Esophagus muscularis mucosa (tissue), 4 donors: ENCODE measurements at places on chromosomes 7 and 10. TPM values are rescaled to one million over a fixed set of nuclear protein-coding genes. Genes with fewer than 3 reads are reported as not detected.

The TMEM236 gene
- 0.78 TPM for total RNA-seq

DNA sequence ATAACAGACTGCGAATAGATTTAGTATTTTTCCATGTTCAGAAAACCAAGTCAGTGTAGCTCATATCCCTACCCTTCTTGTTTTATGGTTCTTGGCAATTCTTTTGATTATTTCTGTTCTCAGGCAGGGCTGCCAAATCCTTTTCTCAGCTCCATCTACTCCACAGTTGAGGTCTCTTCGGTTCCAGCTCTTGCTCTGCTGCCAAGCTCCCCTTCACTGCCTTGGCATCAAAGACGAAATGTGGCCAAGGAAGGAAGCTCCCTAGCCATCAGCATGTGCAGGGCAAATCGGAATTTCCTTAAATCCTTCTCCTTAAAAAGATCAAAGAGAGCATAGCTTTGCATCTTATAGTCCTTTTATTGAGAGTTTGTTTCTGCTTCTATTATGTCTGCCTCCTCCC, 116.4 kb upstream of the NOBOX start:
- H3K4me1 ChIP-seq: peaks cover 13% of the 10 kb centered on the region
- H3K27ac ChIP-seq: no peak overlapping the region
- no peaks in the 10 kb centered on the region for H3K36me3 ChIP-seq
- H3K4me3 ChIP-seq: no peak overlapping the region
- no peak for DNase-seq
- no peaks in the 10 kb centered on the region for H3K27me3 ChIP-seq

DNA sequence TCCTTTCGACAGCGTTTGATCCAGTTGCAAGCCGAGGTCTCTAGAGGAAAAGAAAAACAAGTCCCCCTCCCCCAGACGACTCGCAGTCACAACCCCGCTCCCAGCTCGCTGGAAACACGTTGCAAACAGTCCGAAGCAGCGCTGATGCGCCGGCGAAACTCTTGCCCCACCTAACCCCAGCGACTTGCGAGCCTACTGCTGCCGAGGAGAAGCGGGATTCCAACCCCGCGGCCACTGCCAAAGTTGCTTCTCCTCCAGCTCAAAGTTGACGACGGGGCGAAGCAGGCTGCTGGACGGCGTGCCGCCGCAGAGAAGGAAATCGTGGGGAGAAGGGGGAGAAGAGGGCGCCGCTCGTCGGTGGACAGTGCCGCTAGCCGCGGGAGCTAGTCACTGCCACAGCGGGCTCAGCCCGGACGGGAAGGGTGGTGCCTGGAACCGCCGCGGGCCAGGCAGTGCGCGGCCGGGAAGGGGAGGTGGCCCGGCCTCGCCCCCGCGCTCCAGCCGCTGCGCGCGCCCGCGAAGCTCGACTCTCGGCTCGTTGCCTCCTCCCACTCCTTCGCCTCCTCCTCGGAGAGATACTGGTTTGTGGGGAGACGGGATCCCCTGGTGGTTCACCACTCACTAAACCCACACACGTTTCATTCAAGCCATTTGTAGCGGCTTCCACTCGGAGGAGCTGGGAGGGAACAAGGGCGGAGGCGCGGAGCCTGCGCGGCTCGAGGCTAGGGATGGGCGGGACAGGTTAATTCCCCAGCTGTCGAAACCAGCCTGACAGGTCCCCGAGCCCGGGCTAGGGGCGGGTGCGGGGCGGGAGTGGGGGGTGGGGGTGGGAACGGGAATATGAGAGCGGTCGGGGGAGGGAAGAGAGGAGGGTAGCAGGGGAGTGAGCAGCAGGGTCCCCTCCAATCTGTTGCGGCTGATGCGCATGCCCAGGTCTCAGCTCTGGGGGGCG, at the start of gene GPR37:
Gene GPR37, minus strand, starts transcription at position 392 of the 952 bp plus-strand sequence. CDS start 816 bp downstream, outside the sequence.
- no peaks in the 10 kb centered on the region for H3K36me3 ChIP-seq
- H3K27ac ChIP-seq: peak within 1 kb of the TSS; percentile 81
- peak within 1 kb of the TSS; percentile 80 for H3K4me3 ChIP-seq
- no peak for DNase-seq
- no peaks in the 10 kb centered on the region for H3K27me3 ChIP-seq
- H3K4me1 ChIP-seq: peaks cover 29% of the 10 kb centered on the region

- peaks cover 11% of the 10 kb centered on the region for H3K36me3 ChIP-seq
- DNase-seq: no peak
- H3K4me1 ChIP-seq: no peaks in the 10 kb centered on the region
Observed at GRCh38 chr7:37016064-37016878, 292.0 kb upstream of the AOAH start.

The NCF1 gene
- total RNA-seq: 10.0 TPM

DNA sequence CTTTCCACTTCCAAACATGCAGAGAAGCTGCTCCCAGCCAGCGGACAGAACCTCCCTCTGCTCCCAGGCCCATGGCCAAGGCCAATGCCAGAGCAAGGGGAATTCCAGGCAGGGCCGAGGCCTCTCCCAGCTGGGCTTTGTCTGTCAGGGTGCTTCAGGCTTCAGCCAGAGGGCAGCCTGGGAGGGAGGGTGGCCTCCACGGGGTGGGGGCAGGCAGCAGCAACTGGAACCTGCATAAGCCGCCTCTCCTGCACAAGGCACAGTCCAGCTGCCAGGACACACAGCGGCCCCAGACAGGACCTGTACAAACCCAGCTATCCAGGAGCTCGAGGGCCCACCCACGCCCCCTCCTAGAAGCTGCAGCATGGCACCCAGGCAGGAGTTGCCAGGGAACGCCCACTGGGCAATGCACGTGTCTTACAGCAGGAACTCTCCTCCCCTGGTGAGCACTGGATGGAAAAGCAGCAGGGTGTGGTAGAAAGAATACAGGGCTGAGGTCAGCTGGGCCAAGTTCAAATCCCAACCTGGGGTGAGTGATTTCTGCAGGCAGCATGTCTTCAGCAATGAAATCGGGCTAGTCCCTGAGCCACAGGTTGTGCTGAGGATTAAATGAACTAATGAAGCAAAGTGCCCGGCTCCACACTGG, 7.6 kb downstream of the FAM53B start:
- H3K4me1 ChIP-seq: peaks cover 98% of the 10 kb centered on the region
- DNase-seq: peak; percentile 92
- H3K36me3 ChIP-seq: no peaks in the 10 kb centered on the region
- H3K4me3 ChIP-seq: no peak overlapping the region
- H3K27me3 ChIP-seq: no peaks in the 10 kb centered on the region
- peak overlapping the region; percentile 89 for H3K27ac ChIP-seq

DNA sequence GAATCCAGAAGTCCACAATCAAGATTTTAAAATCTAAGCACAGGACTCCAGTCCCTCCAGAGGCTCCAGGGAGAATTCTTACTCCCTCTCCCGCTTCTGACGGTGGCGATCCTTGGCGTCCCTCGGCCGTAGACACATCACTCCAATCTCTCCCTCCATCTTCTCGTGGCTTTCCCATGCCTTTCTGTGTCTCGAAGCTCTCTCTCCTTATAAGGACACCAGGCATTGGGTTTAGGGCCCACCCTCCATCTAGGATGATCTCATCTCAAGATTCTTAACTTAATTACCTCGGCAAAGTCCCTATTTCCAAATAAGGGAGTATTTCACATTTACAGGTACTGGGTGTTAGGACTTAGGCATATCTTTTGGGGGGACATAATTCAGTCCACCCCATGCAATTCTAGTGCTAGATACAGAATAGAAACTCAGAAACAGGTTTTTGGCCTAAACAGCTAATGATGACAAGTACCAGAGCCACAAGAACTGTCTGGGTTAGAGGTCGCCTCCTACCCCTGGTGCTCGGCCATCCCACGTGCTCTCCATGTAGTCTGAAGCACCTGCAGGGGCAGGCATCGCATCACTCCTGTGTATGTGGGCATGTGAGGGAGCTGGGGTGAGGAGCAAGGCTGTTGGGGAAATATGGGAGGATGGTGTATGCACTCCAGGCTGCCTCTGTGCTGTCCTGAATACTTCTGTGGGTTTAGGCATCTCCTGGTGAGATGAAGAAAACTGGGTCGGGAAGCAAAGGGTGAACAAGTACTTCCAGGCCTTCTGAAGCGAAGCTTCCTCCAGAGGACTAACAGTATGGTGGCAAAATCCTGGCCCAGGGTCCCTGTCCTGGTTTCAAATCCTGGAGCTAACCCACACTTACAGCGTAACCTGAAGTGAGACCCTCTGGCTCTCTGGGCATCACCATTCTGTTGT, 298.3 kb upstream of the ZMIZ1 start:
- H3K27ac ChIP-seq: peak overlapping the region; percentile 60
- peaks cover 37% of the 10 kb centered on the region for H3K4me1 ChIP-seq
- no peak for DNase-seq
- no peaks in the 10 kb centered on the region for H3K36me3 ChIP-seq
- H3K4me3 ChIP-seq: no peak overlapping the region
- H3K27me3 ChIP-seq: no peaks in the 10 kb centered on the region

- no peaks in the 10 kb centered on the region for H3K4me1 ChIP-seq
- no peak overlapping the region for H3K4me3 ChIP-seq
- H3K27me3 ChIP-seq: no peaks in the 10 kb centered on the region
- no peak for DNase-seq
- no peaks in the 10 kb centered on the region for H3K36me3 ChIP-seq
- H3K27ac ChIP-seq: no peak overlapping the region
Observed at GRCh38 chr7:87139514-87139913, 12.7 kb upstream of the DMTF1 start.

- H3K36me3 ChIP-seq: no peaks in the 10 kb centered on the region
- DNase-seq: no peak
- H3K4me1 ChIP-seq: peaks cover 6% of the 10 kb centered on the region
Observed at GRCh38 chr7:36084485-36085091, 68.5 kb upstream of the EEPD1 start.

The MAGI2 gene
- 21.6 TPM for total RNA-seq

The PRXL2A gene
- 15.4 TPM for total RNA-seq

GRCh38 chr7:93551063-93551895, 23.2 kb downstream of the CALCR start:
- H3K36me3 ChIP-seq: no peaks in the 10 kb centered on the region
- H3K27ac ChIP-seq: no peak overlapping the region
- H3K4me3 ChIP-seq: no peak overlapping the region
- H3K27me3 ChIP-seq: no peaks in the 10 kb centered on the region
- DNase-seq: no peak

- DNase-seq: no peak
- H3K27ac ChIP-seq: no peak overlapping the region
- no peaks in the 10 kb centered on the region for H3K36me3 ChIP-seq
- H3K27me3 ChIP-seq: no peaks in the 10 kb centered on the region
- no peak overlapping the region for H3K4me3 ChIP-seq
- H3K4me1 ChIP-seq: peaks cover 24% of the 10 kb centered on the region
Observed at GRCh38 chr7:35714862-35715261, 19.9 kb upstream of the HERPUD2 start.

The SP4 gene
- total RNA-seq: 8.0 TPM

DNA sequence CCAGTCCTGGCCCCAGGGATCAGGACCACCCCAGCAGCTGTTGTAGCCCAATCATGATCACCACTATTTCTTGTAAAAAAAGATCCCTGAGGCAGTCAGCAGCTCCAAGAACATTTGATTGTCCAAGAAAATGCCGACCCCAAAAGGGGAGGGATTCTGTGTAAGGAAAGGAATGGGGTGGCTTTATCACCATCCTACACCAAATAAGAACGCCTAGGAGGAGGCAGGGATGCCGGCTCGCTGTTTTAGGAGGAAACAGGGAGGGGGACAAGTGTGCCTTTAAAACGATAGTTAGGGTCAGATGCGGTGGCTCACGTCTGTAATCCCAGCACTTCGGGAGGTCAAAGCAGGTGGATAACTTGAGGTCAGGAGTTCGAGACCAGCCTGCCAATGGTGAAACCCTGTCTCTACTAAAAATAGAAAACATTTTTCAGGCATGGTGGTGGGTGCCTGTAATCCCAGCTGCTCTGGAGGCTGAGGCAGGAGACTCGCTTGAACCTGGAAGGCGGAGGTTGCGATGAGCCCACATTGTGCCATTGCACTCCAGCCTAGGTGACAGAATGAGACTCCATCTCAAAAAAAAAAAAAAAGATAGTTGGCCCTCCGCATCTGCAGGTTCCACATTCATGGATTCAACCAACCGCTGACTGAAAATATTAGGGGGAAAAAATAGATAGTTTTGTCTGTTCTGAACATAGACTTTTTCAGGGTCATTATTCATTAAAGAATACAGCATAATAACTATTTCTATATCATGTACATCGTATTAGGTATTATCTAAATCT, 63.6 kb downstream of the PDIA4 start:
- peaks cover 26% of the 10 kb centered on the region for H3K4me1 ChIP-seq
- no peaks in the 10 kb centered on the region for H3K27me3 ChIP-seq
- no peaks in the 10 kb centered on the region for H3K36me3 ChIP-seq
- DNase-seq: no peak

GRCh38 chr7:20385126-20385525, 54.4 kb downstream of the ITGB8 start:
- H3K27me3 ChIP-seq: no peaks in the 10 kb centered on the region
- no peaks in the 10 kb centered on the region for H3K4me1 ChIP-seq
- H3K27ac ChIP-seq: no peak overlapping the region
- peaks cover 11% of the 10 kb centered on the region for H3K36me3 ChIP-seq
- H3K4me3 ChIP-seq: no peak overlapping the region

GRCh38 chr10:84547616-84548015, 219.2 kb downstream of the CCSER2 start:
- H3K4me3 ChIP-seq: no peak overlapping the region
- peaks cover 45% of the 10 kb centered on the region for H3K27me3 ChIP-seq
- no peak overlapping the region for H3K27ac ChIP-seq
- no peaks in the 10 kb centered on the region for H3K4me1 ChIP-seq
- no peak for DNase-seq

- peaks cover 99% of the 10 kb centered on the region for H3K4me1 ChIP-seq
- peak overlapping the region; percentile 25 for H3K4me3 ChIP-seq
- no peaks in the 10 kb centered on the region for H3K36me3 ChIP-seq
- no peak for DNase-seq
Observed at GRCh38 chr10:71975871-71976725, 11.9 kb downstream of the CHST3 start.

DNA sequence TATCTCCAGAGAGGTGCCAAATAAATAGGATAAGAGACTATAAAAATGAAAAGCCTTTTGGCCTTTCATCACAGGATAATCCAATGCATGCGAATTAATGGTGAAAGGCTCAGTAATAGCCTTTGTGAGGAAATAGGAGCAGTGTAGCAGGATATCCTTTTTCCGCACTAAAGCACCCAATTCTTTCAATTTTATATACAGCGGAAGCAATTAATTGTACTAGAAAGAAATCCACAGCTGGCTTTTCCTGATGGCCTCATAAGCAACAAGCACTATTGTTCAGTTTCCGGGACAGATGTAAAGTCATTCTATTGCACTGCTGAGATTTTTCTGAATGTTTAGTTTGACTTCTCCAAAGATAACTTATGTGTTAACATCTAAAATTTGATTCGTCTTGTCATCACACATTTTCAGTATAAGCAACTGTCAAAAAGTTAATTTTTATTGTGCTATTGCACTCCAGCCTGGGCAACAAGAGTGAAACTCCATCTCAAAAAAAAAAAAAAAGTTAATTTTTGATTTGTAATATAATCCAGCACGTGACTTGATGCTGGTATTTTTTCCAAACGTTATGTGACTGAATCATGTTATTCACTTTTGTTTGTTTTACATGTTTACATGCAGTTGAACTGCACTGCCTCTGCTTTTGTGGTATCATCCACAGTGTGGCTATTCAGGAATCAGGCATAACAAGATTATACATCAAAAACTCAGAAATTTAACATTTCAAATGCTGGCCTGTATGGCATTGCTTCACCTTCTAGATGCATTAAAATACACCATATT, 8.4 kb upstream of the BMPR1A start:
- no peaks in the 10 kb centered on the region for H3K36me3 ChIP-seq
- H3K4me1 ChIP-seq: peaks cover 51% of the 10 kb centered on the region
- no peaks in the 10 kb centered on the region for H3K27me3 ChIP-seq
- H3K4me3 ChIP-seq: no peak overlapping the region
- H3K27ac ChIP-seq: peak overlapping the region; percentile 21

- DNase-seq: no peak
- H3K4me3 ChIP-seq: no peak overlapping the region
- H3K27ac ChIP-seq: peak overlapping the region; percentile 50
- H3K27me3 ChIP-seq: no peaks in the 10 kb centered on the region
- H3K36me3 ChIP-seq: peaks cover 19% of the 10 kb centered on the region
Observed at GRCh38 chr10:24215603-24216002, 6.7 kb downstream of the KIAA1217 start.

The OR6V1 gene
- not detected for total RNA-seq
